ENCODE measurements at places on chromosomes 3 and 15.
A peak's percentile ranks its signal among the peaks of the same experiment; 100 is the strongest.

- DNase-seq, result no peak
Measured at GRCh38 chr15:74451861-74452835, 8.8 kb downstream of the UBL7 start.

- no peak for DNase-seq
Measured at GRCh38 chr3:154942827-154943226, 137.3 kb upstream of the MME start.

DNA sequence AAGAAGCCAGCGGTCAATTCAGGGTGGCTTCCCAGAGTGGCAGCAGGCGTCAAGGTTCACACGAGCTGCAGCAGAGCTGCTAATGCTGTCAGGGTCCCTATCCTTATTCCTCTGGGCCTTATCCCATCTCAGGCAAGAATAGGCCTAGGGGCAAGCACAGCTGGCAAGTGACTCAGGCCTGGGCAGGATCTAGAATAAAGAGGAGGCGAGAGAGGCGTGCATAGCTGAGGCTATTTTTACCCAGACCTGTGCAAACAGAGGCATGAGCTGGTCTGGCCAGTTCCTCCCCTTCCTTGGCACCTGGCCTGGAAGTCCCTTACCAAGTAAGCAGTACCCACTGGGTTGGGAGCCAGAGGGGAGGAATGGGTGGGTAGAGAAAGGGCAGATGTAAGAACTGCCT lies 12.2 kb upstream of the VIPR1 start:
- no peak for DNase-seq

DNA sequence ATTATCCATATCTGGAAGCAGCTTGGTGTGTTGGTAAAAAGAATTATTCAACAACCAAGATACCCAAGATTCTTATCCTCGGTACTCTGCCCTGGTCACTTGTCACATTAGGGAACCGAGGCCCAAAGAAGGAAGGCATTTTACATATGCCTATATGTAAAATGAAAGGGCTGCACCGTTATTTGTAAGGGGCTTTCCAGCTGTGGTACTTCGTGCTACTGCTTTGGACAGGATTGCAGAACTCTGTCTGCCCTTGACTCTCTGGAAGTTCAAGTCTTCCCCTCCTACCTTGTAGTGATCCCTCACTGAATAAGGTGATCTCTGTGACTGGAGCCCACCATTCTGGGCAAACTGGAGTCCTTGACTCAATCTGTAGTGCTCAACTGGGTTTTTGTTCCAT lies 198.9 kb upstream of the TOPAZ1 start:
- no peak for DNase-seq

DNA sequence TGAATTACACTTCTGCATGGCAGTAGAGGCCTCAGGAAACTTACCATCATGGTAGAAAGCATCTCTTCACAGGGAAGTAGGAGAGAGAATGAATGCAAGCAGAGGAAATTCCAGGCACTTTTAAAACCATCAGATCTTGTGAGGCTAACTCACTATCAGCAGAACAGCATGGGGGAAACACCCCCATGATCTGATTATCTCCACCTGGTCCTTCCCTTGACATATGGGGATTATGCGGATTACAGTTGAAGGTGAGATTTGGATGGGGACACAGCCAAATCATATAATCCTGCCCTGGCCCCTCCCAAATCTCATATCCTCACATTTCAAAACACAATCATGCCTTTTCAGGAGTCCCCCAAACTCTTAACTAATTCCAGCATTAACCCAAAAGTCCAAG lies 691.1 kb downstream of the SI start:
- DNase-seq, result no peak

DNA sequence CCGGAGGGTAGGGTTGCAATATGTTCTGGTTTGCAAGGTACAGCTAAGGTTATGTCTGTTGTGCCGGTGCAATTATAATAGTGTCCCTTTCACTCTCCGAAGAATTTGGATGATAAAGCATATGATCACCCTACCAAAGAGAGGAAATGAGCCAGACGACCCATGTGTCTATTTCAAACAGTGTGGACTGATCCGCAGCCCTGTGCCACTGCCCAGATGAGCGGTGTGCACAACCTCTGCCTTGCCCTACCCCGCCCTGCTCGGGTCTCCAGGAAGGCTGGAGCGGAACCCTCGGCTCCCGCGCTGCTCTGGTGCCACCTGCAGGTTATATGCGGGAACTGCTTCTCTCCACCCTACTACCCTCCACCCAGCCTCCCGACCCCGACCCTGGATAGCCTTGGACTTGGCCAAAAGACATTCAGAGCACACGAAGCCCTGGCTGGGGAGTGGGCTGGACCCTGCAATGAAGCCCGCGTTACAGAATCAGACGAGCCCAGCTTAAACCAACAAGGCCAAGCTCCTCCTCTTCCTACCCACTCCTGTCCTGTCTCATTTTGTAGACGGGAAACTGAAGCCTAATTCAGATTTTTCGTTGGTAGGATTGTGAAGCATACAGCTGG lies 68.4 kb upstream of the CHRNB4 start:
- DNase-seq, result peak; percentile 49

- DNase-seq, result no peak
Measured at GRCh38 chr3:159605101-159605500, 383.5 kb upstream of the IL12A start.

DNA sequence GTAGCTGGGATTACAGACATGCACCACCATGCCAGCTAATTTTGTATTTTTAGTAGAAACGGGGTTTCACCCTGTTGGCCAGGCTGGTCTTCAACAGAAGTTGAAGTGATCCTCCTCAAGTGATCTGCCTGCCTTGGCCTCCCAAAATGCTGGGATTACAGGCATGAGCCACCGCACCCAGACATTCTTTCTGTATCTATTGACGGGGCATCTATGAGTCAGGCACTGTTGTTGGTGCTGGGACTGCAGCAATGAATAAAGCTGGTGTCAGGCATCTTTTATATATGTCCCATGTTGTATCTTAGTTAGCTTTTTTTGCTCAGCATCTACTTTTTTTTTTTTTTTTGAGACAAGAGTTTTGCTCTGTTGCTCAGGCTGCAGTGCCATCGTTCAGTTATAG lies 47.6 kb upstream of the ULK4 start:
- DNase-seq, result no peak

DNA sequence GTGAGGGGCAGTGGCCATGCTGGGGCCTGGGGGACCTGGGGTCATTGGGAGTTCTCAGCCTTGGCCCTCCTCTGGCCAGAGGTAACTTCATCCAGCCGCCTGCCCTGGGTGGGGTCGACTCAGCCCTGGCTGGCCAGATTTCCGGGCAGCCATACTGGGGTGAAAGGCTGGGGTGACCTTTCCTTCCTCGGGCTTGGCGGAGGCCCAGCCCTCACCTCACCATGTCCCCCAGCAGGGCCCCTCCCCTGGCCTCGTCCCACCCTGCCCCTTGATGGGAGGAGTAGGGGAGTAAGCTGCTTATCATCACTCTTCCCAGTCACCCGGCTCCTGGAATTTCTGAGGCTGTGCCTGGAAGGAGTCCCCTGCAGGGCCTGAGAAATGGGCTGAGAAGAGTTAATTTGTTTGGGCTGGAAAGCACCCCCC lies 5.4 kb downstream of the SEMA3F start:
- no peak for DNase-seq

DNA sequence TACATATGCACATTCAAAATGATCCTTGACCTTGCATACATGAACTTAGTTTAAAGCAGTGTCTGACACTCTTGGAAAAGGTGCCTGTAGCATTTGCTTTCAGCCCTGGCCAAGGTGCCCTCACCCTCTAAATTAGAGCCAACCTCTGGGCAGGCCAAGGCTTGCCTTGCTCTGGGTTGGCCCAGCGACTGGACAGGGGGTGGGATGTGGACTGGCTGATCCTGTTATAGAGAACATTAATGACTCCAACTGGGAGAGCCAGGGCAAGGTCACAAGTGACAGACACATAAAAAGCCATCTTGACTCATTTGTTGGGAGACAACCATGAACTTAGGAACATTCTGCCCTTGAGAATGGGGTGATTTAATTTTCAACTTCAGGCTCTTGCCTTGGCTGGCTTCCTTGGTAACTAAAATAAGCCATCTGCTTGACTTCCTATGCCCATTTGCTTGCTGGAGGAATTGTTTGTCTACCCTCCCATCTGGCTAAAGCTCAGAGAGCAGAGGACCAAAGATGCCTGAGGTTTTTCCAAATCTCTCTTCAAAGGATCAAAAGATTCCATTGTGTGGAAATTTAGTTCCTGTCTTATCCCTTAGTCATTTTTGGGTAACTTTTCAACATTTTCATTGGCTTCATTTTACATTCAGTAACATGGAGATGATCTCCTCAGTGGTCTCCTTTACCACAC lies 403.7 kb downstream of the SOX2 start:
- no peak for DNase-seq

GRCh38 chr15:56342653-56343052 lies 22.6 kb upstream of the TEX9 start:
- no peak for DNase-seq

DNA sequence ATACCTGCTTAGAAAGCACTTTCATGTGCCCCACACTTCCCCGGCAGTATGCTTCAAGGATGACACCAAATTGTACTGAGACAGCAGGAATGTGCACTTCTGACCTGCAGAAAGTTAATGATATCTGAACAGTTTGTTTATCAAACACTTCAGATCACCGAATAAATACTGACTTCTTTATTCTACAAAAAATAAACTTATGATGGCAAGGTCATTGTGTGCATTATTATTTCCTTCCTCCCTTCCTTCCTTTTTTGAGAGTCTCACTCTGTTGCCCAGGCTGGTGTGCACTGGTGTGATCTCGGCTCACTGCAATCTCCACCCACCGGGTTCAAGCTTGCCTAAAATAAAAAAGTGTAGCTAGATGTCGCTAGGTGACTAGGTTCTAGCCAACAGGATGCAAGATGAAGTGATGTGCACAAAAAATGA lies 80.3 kb downstream of the FAIM start:
- no peak for DNase-seq

- no peak for DNase-seq
Measured at GRCh38 chr3:133703915-133704314, 42.2 kb upstream of the TOPBP1 start.

- no peak for DNase-seq
Measured at GRCh38 chr3:103532986-103533385, 1098.2 kb downstream of the ZPLD1 start.

DNA sequence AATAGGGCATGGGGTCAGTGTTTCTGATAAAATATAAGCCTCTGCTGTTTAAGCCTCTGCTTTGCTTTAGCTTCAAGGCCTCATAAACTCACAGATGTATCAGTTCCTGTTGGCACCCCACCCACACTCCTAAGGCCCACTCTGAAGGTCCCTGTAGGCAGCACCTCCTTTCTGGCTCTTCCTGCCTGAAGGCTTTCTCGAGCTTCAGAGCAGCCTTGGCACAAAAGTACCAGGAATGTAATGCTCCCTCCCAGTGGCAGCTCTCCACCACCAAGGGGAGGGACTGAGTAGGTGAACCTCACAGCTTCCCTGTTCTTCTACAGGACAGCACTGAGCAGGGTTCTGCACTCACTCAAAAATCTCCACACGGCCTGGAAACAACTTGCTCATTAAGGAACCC lies 102.2 kb downstream of the ABHD5 start:
- no peak for DNase-seq

GRCh38 chr3:132378048-132378762 lies 39.1 kb upstream of the DNAJC13 start:
- no peak for DNase-seq

DNA sequence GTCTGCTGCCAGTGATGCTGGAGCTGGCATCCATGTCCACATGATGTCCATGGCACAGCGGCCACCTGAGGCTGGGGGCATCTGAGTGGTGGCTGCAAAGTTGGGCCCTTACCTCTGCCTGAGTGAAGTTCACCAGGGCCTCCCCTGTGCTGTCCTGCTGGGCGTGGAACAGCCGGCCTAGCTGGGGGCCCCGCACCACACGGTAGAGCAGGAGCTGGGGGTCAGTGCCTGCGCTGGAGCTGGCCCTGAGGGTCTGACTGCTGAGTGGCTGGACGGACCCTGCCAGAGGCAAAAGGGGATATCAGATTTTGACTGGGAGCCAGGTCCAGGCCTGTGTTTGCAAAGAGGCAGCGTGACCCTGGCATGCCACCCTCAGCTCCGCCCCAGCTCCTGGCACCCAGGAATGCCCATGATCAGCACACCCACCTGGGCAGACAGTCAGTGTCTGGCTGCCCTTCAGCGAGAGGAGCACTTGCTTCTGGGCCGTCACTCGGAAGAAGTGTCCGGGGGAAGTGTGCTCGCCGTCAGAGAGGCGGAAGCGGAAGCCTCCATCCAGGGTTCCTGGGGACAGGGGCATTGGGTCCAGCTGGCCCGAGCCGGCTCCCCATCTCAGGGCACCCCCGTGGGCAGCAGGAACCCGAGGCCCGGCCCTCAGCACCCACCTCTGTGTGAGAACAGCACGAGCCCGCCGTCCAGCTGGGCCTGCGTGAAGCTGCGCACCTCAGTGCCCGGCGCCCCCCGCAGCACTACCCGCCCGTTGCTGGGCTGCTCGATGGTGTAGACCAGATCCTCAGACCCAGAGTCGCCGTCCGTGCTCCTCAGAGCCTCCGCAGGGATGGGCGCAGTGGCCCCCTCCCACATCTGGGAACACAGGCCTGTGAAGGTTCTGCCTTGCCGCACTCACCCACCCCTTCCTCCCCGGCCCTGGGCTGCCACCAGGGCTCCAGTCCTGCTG lies 30.2 kb downstream of the CSPG4 start:
- no peak for DNase-seq

DNA sequence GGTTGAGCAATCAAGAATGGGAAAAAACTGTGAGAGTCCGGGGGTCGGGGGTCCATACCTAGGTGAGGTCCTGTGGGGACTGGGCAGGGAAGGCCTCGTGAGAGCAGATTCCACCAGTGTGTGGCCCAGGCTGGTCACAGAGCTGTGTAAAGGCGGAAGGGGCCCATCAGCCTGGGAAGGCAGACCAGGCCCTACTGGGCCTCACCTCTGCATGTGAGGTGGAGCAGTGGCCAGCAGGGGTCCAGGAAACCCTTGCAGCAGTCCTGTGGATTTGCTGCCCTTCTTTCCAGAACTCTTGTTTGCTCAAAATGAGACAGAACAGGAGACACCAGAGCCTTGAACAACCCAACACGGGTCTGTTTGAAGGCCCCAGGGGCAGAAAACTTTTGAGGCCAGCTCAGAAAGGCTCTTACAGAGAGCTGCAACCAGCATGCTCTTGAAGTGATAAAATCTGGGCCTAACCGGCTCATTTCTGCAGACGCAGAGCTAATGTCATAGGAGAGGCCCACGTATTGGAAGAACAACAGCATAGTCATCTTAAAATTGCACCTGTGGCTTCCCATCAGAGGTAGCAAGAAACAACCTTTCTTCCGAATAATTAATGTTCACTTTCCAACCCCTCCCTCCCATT lies 30.3 kb upstream of the HHATL start:
- DNase-seq, result no peak

DNA sequence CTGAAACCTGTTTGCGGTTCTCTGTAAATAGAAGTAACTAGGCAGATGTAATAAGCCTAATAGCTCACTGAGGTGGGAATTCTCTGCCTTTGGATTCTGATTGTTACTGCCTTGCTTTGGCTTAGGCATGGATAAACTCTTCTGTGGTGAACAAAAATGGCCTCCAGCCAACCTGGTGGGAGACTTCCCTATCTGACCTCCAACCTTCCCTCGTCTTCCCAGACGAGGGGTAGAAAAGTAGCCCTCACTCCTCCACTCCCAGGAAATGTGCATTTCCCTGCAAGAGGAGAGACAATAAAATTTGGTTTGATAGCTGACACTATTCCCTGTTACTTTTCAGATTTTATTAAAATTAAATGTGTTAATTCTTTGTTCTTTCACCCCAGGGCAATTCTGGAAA lies 606 bp upstream of the CD96 start:
- no peak for DNase-seq
